ENCODE measurements at places on chromosomes 1 and 21.
A peak's percentile ranks its signal among the peaks of the same experiment; 100 is the strongest.

DNA sequence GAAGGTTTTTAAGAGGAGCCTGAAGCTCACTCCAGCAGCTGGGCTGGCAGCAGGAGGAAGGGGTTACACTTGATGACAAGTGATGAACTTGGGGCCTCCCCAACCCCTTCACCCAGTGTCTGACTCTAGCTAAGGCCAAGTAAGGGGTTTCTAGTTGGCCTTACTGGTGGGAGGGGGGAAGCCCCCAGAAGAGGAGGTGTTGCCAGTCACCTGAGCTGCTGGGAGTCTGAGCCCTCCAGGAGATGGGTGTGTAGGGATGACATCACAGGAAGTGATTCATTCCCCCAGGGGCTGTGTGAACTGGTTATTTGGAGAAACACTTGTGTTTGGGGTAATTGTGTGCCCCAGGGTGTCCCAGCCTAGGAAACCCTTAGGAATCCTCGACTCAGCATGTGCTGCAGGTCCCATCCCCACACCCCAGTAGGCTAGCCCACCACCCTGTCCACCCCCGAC is 3.1 kb downstream of the PADI1 start:
- DNase-seq = no peak

GRCh38 chr1:201739492-201740085 is 89.4 kb upstream of the IPO9 start:
- DNase-seq = peak; percentile 73

DNA sequence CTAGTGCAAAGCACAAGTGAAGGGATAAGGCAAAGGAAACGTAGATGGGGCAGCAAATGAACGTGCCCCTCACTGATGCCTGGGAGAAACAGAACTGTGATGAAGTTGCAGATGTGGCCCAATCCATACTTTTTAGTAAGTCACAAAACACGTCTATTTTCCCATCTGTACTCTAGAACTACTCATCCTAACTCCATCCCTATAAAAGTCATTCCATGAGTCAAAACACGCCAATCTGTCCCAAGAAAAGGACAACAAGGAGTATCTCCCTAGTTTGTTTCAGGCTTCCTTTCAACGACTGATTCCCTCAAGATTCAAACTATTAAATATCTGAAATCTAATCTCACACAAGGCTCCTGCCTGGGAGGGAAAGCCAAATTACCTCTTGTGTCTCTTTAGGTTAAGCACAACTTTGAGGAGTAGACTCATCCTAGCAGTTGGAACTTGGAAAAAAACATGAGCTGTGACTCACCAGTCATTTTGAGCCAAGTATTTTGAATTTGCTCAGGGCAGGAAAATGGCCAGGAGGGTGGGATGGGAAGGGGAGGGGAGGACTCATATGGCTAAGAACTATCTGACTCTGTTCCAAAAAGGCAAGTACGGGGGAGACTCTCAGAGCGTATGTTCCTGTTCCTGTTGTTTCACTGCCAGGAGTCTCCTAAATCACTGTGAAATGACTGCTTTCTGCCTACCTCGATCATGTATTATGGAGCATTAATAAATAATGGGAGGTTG is 214.5 kb upstream of the CAMK1G start:
- no peak for DNase-seq

GRCh38 chr21:28832013-28832714 is 160.5 kb downstream of the LTN1 start:
- no peak for DNase-seq

DNA sequence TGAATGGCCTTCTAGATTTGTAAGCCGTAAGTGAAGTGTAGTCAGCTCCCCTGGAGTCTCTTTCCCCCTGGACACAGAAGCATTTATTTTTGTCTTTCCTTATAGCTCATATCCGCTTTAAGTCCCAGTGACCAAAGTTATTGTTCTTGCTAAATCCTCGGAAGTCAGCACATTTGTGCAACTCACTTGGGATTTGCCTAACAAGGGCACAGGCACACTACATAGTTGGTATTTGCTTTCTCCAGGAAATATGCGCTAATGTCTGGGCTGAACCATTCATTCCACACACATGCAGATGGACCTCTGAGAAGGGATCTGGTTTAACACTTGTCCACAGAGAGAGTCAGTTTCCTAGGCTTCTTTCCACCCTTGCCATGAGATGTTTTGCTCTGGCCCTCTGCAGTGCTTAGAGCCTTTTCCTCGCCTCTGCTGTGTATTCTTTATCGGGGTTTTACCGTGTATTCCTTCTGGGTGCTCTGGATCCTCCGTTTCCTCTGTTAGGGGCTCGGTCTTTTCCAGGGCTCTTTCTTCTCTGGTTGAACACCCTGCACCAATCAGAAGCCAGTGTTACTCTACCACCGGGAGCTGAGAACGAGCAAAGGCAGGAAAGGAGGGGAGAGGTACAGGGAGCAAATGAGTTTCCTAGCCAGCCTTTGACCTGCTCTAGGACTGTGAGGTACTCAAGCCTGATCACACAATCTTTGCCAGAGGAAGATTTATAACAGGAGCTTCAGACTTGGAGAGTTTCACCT is 72.4 kb downstream of the ABCA4 start:
- no peak for DNase-seq

DNA sequence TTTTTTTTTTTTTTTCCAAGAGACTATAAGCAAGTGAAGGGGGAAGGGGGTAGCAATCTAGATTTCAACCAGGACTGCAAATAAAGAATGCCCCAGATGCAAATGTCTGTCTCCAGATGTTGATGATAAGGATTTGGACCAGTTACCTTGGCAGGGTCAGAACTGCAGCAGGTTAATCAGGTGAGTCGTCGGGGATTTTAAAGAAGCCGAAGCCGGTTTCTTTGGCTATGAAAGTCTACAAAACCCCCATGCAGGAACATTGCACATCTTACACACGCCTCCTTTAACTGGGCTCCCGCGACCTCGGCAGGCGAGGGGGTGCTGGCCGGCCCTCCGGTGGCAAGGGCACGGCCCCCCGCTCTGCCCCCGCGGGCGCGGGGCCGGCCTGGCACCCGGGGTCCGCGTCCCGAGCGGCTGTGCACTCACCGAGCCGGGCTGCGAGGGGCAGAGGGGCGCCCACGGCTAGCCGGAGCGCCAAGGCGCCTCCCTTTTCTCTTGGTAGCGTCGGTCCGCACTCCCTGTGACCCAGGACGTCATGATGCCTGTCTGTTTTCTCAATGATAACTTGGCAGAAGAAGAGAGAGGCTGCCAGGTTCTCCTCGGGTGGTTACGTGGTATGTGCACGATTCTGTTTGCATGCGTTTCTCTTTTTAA is 366.3 kb upstream of the ESRRG start:
- no peak for DNase-seq

- DNase-seq = no peak
Measured at GRCh38 chr1:22848405-22848804, 124.3 kb downstream of the LACTBL1 start.

GRCh38 chr1:238061967-238062613 is 171.4 kb upstream of the ZP4 start:
- no peak for DNase-seq

DNA sequence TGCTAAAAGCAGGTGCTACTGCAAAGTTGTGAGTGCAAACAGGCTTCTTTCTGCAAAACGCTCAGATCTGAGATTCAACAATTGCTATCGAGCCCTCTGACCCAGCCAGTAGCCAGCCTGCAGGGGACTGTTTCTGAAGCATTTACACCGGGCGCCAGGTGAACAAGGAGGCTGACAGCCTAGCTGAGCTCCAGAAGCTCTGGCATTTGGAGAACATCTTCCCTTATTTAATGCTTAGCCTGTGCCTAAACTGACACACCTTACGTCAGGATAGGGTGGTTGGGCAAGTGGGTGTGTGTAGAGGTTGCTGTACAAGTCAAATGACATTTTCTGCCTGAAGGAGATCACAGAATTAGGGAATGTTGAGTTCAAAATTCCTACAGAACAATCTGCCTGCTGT is 15.8 kb upstream of the PLA2G2C start:
- no peak for DNase-seq

DNA sequence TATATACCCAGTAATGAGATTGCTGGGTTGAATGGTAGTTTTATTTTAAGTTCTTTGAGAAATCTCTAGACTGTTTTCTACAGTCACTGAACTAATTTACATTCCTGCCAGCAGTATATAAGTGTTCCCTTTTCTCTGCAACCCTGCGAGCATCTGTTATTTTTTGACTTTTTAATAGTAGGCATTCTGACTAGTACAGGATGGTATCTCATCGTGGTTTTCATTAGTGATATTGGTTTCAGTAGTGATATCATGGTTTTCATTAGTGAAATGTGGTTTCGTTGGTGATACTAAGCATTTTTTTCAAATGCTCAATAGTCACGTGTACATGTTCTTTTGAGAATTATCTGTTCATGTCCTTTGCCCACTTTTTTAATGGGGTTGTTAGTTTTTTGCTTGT is 316.8 kb downstream of the PTBP2 start:
- DNase-seq = no peak

DNA sequence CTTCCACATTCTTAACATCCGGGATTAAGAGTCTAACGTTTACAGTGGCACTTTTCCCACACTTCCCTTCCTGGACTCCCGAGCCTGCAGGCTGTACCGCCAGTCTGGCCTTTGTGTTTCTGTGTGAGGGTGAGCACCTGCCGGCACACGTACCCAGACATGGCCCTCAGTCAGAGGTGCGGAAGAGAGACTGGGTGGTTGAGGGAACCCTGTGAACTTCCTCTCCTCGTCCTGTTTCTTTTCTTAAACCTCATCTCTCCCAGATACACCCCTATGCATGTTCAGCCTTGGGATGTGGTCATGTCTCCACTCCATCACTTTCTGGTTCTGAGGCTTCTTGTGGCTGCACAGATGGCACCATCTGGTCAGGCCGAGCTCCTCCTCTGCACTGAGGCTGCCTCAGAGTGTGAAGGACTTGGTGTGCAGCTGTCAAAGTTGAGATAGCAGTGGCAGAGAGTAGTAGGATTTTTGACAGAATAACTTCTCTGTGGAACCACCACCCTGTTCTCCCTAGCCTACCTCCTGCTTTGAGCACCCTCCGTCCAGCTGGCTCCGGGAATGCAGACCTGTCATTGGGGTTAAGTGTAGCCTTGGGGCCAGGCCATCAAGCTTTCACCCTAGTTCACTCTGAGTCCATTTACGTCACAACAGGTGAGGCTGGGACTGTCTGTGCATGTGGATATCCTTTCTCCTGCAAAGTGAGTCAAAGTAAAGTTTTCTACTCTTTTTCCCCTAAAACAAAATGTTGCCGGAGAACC is 31.4 kb downstream of the VASH2 start:
- DNase-seq = no peak

DNA sequence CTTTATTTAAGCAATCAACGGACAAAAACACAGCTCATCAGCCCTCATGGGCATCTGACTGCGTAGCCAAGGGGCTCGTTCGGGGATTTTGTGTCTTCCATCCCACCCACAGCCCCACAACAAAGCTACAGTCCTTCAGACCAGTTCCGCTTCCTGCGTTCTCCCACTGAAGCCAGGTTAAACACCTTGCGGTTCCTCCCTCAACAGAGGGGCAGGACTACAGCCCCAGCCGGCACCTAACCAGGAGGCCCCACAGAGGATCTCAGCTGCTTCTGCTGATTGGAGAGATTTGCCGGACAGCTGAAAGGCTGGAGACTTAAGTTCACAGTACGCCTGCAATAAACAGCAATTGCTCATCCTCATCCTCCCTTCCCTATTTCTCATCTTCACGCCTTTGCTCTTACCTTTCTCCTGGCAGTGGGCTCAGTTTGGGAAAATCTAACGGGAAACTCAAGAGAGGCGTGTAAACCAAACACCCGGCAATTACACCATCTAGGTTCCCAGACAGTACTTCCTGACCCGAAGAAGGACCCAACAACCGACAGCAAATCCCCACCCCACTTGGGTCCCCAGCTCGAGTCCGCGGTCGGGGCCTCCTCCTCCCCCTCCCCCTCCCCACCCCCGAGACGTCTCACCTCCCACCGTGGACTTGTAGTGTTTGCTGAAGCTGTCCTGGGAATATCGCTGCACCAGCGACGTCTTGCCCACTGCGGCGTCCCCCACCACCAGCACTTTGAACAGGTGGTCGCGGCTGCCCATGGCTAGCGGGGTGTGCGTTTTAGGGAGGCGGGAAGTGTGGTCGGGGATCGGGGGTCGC is 876 bp downstream of the RAB29 start:
- no peak for DNase-seq

DNA sequence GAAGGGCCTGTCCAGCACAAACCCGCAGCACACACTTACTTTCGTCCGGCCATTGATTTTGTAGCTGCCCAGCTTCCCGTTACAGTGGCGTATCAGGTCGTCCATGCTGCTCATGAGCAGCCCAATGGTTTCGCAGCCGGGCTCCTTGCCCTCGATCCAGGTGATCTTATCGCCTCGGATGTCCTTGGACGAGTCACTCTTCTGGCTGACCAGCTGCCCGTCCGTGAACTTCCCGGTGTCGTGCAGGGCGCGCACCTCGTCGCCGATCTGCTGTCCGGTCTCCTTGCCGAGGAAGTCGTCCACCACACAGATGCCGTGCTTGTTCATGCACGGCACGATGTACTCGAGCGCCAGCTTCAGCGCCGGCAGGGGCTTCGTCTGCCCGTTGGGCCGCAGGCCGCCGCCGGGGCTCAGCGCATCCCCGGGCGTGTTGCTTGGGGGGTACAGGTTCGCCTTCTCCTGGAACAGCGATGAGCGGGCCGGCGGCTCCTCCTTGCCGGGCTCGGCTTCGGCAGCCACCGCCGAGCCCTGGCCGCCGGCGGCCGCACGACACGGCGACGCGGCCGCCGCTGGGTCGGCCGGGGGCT is 1.0 kb downstream of the EGLN1 start:
- peak; percentile 84 for DNase-seq

DNA sequence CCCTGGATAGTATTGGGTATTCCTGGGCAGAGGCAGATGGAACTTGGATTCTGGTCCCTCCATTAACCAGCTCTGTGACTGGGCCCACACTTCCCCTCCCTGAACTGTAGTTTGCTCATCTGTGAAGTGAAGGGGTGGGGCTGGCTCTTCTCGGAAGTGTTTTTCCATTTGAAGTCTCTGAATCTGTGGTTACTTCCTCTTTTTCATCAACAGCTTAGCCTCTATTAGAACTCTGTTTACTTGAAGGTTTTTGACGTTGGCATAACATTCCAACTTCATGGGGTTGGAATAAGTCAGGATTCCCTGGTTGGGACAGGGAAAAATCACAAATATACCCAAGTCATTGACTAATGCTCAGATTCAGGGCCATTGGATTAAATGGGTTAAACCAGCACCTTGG is 3.6 kb downstream of the KIAA0040 start:
- DNase-seq = no peak

DNA sequence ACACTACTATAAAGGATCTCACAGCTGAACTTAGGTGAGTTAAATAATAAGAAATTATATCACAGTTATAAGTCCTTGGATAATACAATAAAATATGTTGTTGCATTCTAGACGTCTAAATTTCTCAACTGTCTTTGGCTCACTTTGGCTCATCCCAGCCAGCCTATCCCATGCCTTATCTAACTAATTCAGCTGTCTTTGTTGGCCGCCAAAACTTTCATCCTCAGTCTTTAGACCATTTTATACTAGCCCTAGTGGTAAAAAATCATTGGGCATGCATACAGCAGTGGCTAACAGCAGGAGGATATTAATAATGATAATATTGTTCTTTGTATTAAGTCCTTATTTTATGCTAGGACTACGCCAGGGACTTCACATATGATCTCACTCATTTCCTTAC is 59.3 kb downstream of the CCDC18 start:
- no peak for DNase-seq

GRCh38 chr1:6440198-6441126 is 15.9 kb downstream of the ESPN start:
- no peak for DNase-seq
